ENCODE measurements at places on chromosomes 6 and 20. TPM values are rescaled to one million over a fixed set of nuclear protein-coding genes. Genes with fewer than 3 reads are reported as not detected.

ZNFX1 gene
- total RNA-seq = 26.7 TPM

PHACTR3 gene
- total RNA-seq = not detected

KCNK16 gene
- total RNA-seq = not detected

SLC17A4 gene
- not detected for total RNA-seq

DOK5 gene
- not detected for total RNA-seq
